Glutamatergic neuron (in vitro differentiated cells): ENCODE measurements at places on chromosomes 12 and 14. TPM values are rescaled to one million over a fixed set of nuclear protein-coding genes. Genes with fewer than 3 reads are reported as not detected.

DNA sequence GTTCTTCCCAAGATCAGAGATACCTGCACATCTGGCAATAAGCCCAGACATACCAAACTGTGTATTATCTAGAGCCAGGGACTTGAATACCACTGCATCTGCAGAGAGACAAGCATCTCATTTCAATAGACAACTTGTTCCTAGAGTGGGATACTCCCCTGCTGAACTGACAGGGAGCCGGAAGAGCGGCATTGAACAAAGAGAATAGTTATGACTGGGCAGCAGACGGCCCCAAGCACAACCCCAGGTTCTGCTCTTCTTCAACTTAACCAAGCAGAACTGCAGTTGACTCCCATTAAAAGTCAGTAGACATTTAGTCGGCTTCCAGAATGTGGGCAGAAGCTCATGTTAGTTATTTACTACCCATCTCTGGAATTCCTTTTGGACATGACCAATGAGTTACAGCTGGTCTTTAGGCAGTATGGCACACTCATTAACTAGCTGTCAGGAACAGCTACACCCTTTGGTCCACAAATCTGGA lies 112.9 kb downstream of the HMGA2 start:
- no peak overlapping the region for H3K27ac ChIP-seq
- no peak for DNase-seq
- H3K4me3 ChIP-seq: no peak overlapping the region
- no peaks in the 10 kb centered on the region for H3K4me1 ChIP-seq
- no peaks in the 10 kb centered on the region for H3K36me3 ChIP-seq

GRCh38 chr12:76256904-76257303 lies 91.3 kb downstream of the BBS10 start:
- H3K36me3 ChIP-seq: no peaks in the 10 kb centered on the region
- no peak overlapping the region for H3K4me3 ChIP-seq
- H3K27me3 ChIP-seq: no peaks in the 10 kb centered on the region
- no peaks in the 10 kb centered on the region for H3K4me1 ChIP-seq

GRCh38 chr12:95114766-95115405 lies 41.5 kb upstream of the NR2C1 start:
- no peaks in the 10 kb centered on the region for H3K27me3 ChIP-seq
- H3K4me1 ChIP-seq: no peaks in the 10 kb centered on the region
- no peak for DNase-seq
- no peak overlapping the region for H3K27ac ChIP-seq
- H3K4me3 ChIP-seq: no peak overlapping the region

GRCh38 chr12:7319930-7320329 lies 16.1 kb downstream of the ACSM4 start:
- no peaks in the 10 kb centered on the region for H3K4me1 ChIP-seq
- no peaks in the 10 kb centered on the region for H3K27me3 ChIP-seq
- H3K4me3 ChIP-seq: no peak overlapping the region
- H3K27ac ChIP-seq: no peak overlapping the region
- peaks cover 11% of the 10 kb centered on the region for H3K36me3 ChIP-seq

Gene SYT1
- total RNA-seq: 155 TPM

DNA sequence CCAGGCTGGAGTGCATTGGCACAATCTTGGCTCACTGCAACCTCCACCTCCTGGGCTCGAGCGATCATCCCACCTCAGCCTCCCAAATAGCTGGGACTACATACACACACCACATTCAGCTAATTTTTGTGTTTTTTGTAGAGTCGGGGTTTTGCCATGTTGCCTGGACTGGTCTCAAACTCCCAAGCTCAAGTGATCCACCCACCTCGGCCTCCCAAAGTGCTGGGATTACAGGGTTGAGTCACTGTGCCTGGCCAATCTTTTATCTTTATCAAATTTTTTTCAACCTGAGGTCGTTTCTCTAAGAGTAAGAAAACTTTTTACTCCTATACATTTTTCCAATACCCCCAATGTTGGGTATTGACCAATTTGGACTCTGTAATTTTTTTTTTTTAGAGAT lies 40.0 kb upstream of the NAP1L1 start:
- H3K27ac ChIP-seq: no peak overlapping the region
- no peaks in the 10 kb centered on the region for H3K4me1 ChIP-seq
- no peak overlapping the region for H3K4me3 ChIP-seq
- no peaks in the 10 kb centered on the region for H3K36me3 ChIP-seq
- H3K27me3 ChIP-seq: peaks cover 2% of the 10 kb centered on the region

- no peak overlapping the region for H3K4me3 ChIP-seq
- H3K4me1 ChIP-seq: peaks cover 4% of the 10 kb centered on the region
- H3K36me3 ChIP-seq: peaks cover 8% of the 10 kb centered on the region
- no peaks in the 10 kb centered on the region for H3K27me3 ChIP-seq
Observed at GRCh38 chr12:29883941-29884554, 100.3 kb upstream of the TMTC1 start.

DNA sequence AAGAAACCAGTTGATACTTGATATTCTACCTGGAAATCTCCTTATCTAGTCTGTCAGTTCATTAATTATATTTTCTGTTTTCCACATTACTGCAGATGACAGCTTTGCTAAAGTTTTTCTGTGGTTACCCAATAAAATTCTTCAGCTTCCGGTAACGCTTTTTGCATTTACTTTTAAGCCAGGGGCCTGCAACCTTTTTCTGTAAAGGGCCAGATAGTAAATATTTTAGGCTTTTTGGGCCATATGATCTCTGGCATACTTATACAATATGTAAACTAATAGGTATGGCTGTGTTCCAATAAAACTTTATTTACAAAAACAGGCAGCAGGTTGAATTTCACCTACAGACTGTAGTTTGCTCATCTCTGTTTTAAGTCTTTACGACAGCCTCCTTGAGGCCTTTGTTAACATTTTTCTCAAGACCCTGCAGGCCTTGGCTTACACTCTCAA lies 48.3 kb downstream of the SPATS2 start:
- H3K36me3 ChIP-seq: no peaks in the 10 kb centered on the region
- DNase-seq: no peak
- H3K4me3 ChIP-seq: no peak overlapping the region
- H3K4me1 ChIP-seq: no peaks in the 10 kb centered on the region
